T-helper 2 cell treated with Interferon-gamma antibody and Interleukin-4, amounts not matched to agents 5 μg/mL and 100 μg/mL, for 36 hours (primary cell): ENCODE measurements at places on chromosomes 1 and 21.

GRCh38 chr1:179195376-179195775 lies 34.1 kb downstream of the ABL2 start:
- DNase-seq, result no peak
- no peaks in the 10 kb centered on the region for H3K27me3 ChIP-seq
- H3K36me3 ChIP-seq, result no peaks in the 10 kb centered on the region

- no peak overlapping the region for H3K4me3 ChIP-seq
- no peaks in the 10 kb centered on the region for H3K36me3 ChIP-seq
- H3K27me3 ChIP-seq, result peaks cover 29% of the 10 kb centered on the region
- no peak overlapping the region for H3K27ac ChIP-seq
Measured at GRCh38 chr1:35569936-35570335, 3.2 kb upstream of the TFAP2E start.

- H3K27ac ChIP-seq, result no peak overlapping the region
- H3K4me3 ChIP-seq, result no peak overlapping the region
- no peaks in the 10 kb centered on the region for H3K36me3 ChIP-seq
- no peaks in the 10 kb centered on the region for H3K4me1 ChIP-seq
- peaks cover 11% of the 10 kb centered on the region for H3K27me3 ChIP-seq
- DNase-seq, result no peak
Measured at GRCh38 chr1:29426701-29427279, 190.5 kb downstream of the PTPRU start.

DNA sequence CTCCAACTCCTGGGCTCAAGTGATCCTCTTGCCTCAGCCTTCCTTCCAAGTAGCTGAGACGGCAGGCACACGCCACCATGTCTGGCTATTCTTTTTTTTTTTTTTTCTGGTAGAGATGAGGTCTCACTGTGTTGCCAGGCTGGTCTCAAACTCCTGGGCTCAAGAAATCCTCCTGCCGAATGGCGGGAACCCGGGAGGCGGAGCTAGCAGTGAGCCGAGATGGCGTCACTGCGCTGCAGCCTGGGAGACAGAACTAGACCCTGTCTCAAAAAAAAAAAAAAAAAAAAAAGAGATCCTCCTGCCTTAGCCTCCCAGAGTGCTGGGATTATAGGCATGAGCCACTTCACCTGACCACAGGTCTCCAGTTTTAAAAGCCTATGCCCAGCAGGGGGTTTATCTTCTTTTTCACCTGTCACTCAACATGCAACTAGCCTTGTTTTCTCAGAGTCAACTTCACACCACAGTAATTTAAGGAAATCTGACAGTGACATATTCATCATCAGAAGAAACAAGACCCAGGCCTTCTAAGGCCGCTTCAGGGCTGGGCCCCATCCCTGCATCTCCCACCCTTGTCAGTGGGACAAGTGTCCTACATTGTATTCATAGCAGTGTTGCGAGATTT lies 38.3 kb upstream of the GALNT2 start:
- H3K27me3 ChIP-seq, result no peaks in the 10 kb centered on the region
- peaks cover 2% of the 10 kb centered on the region for H3K4me1 ChIP-seq
- H3K36me3 ChIP-seq, result no peaks in the 10 kb centered on the region
- no peak overlapping the region for H3K27ac ChIP-seq

DNA sequence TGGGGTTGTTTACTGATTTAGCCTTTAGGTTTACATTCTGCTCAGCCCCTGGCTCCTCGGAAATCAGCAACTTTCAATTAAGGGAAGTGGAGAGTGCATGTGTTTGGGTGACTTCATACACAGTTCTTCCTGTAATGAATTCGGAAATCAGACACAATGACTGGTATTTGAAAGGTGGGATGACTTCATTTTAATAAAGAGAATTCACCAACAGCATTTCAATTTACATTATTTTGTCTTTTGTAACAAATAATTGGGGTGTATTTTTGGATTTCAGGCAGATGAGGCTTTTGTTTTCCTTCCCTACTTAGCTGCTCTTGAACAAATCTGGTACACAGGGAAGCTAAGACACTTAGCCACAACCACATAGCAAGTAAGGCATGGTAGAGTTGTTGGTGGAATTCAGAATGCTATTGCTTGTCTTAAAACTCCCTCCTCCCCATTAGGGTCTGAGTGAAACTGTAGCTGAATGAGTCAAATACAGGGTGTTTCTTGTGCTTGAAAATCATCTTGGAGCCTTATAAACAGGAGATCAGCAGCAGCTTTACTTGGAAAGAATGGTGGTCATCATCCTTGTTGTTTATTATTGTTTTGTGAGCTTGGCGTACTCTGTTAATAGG lies 917 bp downstream of the STX12 start:
- peak overlapping the region; percentile 99 for H3K27ac ChIP-seq
- no peak for DNase-seq
- H3K36me3 ChIP-seq, result peaks cover 7% of the 10 kb centered on the region
